ENCODE measurements at places on chromosomes 2 and 18.
A peak's percentile ranks its signal among the peaks of the same experiment; 100 is the strongest.

GRCh38 chr2:173076581-173077345 is 1.1 kb downstream of the MAP3K20 start:
- DNase-seq, result peak; percentile 7

- DNase-seq, result no peak
These were observed 7.8 kb upstream of the ZNF532 start for GRCh38 chr18:58856881-58857280.

- DNase-seq, result no peak
These were observed at the start of gene ACVR2A for GRCh38 chr2:147844697-147845410. TSS of gene ACVR2A (plus strand) at chr2:147845029. CDS start at chr2:147845153, 124 bp downstream.

GRCh38 chr2:40321016-40321623 is 130.8 kb downstream of the SLC8A1 start:
- no peak for DNase-seq

DNA sequence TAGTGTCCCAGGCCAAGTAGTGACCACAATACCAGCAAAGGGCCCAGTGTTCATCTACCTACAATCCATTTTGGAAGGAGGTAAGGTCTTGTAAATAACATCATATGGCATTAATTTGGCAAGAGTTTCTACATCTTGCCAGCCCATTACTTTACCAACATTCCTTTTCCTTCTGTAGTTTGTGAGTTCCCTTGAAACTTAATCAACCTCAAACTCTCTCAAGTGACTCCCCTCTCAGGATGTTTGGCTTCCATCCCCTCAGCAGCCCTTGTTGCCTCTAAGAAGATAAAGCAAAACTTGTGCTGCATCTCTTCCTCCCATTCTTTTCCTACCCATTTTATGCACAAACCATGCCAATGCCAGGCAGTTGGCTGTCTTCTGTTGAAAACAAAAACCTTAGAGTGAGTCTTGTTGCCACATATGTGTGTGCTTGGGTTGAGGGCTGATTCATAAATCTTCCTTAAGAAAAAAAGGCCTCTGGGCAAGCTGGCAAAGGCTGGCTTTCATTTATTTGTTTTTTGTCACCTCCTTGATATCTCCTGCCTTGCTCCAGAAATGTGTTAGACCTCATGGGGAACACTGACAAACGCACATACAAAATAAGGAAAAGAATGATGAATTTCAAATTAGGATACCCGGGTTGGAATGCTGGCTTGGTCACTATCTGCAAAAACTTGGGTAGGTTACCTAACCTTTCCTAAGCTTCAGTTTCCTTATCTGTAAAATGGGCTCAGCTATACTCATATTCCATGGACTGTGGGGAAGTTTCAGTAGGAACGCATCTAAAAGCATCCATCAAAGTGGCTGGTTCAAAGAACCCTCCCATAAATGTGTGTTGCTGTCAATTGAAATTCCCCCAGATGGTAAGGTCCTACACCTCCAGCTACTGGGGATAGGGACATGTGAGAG is 29.4 kb upstream of the ST3GAL5 start:
- no peak for DNase-seq

- no peak for DNase-seq
These were observed 174.0 kb upstream of the NT5C1B start for GRCh38 chr2:18763338-18763737.

Data from naive thymus-derived CD4-positive, alpha-beta T cell (primary cell).